Prostate gland (tissue), 2 donors: ENCODE measurements at places on chromosomes 6 and 20.

DNA sequence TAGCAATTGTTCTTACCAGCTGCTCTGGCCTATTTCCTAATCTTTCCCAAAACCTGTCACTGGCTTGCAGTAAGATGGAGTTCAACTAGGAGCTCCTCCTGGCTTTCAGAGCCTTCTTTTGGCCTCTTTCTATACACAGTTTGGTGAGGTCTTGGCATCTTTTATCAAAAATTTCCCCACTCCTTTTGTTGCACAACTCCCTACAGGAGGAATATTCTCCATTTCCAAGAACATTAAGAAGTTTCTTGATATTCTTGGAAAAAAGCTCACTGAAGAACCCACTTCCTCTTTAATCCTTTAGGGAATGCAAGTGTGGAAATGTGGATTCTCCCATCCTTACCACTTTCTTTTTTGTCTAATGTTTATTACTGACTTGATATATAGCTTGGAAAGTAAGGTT, 171.3 kb upstream of the KCNK16 start:
- DNase-seq = no peak

DNA sequence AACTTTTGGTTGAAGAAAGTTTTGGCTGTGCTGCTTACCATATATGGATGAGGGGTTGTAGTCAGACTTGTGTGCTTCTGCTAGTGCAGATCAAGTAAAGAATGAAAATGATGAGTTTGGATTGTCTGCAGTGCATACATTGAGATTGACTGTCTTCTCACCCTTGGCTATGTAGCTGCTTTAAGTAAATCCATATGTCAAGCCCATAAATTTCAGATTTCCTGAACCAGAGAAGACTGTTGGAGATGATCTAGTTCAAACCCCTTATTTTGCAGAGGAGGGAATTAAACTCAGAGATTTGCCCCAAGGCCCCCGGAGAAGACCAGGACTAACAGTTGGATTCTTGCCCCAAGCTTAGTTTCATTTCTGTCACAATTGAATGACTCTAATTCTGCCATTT, 67.2 kb downstream of the PKIB start:
- no peak for DNase-seq

- DNase-seq = no peak
These were observed 34.2 kb downstream of the CEP162 start for GRCh38 chr6:84193114-84193708.

DNA sequence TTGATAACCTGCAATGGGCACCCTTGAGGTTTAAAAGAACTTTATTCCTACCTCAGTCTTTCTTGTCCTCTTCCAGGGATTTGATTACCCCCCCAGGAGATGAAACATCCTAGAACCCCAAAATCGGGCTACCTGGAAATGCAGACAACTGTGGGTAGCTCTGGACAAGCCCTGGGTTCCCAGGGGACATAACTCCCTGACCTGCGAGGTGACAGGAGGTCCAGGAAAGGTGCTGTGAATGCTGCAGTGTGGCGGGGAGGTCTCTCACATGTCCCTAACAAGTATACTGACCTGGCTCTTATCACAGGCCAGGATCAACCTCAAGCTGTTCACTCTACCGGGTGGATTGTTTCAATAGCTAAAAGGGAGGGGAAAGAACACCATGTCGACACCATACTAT, 11.6 kb downstream of the JAG1 start:
- no peak for DNase-seq

DNA sequence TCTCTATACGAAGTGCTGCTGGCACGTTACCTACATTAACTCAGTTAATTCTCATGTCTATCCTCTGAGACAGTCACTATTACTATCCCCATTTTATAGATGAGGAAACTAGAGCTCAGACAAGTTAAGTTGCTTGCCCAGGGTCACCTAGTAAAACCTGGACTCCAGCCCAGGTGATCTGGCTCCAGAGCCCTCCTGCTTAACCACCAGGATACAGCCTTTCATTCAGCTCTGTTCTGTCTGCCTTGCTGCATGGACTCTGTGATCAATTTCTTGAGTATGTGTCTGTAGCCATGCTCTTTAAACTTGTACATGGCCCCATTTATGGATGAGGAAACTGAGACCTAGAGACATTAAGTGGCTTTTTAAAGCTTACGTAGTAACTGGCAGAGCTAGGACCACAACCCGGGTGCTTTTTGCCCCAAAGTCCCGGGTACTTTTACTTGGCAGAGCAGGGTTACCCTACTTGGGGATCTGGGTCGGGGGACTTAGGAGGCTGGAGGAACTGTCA, 4.7 kb downstream of the CDKN1A start:
- DNase-seq = no peak

DNA sequence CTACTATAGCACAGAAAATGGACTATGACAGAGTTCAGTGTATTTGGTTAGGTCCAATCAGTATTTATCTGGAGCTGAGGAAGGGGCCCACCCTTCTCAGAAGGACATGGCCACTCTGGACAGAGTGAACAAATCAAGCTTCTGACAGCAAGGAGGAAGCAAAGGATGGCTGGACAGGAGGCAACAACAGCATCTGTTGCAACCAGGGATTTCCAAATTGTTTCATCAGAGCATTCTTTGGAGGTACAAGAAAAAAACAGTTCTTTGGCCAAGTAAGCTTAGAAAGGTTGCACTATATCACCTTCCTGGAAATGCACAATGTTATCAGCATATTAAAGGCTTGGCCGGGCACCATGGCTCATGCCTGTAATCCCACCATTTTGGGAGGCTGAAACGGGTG, 118.7 kb upstream of the SLC22A16 start:
- no peak for DNase-seq

DNA sequence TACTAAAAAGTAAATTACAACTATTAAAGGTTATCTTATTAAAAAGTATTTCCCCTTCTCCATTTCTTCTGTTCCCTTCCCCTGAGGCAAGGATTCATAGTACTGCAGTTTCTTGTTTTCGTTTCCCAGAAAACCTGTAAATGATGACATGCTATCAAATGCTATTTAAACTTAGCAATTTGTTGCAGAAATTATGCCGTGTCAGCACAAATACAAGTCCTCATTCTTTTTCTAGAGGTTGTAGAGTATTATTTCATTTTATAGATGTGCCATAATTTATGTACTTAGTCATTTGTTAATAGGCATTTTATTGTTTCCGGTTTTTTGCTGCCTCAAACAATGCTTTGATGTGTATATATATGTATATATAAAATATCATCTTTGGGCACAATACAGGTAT, 268.4 kb downstream of the PLCB1 start:
- no peak for DNase-seq

- peak; percentile 54 for DNase-seq
These were observed 603.2 kb downstream of the RNF144B start for GRCh38 chr6:18990059-18990978.

GRCh38 chr20:14343491-14344065, 6.2 kb upstream of the FLRT3 start:
- no peak for DNase-seq

DNA sequence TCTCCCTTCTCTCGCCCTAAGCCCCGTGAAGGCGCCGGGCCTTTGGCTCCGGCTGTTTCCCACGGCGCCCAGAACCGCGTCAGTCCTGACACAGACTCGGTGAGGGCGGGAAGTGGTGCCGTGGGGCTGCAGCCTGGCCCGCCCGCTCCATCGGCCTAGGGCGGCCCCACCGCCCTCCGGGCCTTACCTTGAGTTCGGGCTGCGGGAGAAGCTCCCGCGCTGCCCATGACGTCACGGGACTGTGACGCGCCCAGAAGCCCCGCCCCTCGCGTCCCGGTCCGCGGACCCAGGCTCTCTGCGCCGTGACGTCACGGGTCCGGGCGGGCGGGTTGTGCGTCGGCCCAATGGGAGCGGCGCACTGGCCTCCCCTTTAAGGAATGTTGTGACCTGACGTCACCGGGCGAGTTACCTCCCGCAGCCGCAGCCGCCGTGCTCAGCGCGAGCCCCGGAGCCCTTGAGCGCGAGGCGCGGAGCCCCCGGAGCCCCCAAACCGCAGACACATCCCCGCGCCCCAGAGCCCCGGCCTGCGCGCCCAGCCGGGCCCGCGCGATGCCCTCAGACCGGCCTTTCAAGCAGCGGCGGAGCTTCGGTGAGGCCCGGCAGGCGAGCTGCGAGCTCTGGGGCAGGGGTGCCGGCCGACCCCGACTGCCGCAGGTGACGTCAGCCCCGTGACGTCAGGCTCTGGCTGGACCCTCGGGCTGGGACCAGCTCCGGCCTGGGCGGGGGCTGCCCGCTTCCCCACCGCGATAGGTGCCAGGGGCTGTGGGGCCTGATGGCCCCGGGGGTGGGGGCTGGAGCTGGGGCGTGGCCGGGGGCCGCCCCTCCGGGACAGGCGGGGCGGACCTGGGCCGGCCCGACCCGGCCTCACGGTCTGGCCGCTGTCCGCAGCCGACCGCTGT, at the start of gene MAP1LC3A:
Gene MAP1LC3A, plus strand, starts transcription at position 399 of the 899 bp plus-strand sequence. Its CDS starts 151 bp downstream, at position 550.
- DNase-seq = peak; percentile 97

DNA sequence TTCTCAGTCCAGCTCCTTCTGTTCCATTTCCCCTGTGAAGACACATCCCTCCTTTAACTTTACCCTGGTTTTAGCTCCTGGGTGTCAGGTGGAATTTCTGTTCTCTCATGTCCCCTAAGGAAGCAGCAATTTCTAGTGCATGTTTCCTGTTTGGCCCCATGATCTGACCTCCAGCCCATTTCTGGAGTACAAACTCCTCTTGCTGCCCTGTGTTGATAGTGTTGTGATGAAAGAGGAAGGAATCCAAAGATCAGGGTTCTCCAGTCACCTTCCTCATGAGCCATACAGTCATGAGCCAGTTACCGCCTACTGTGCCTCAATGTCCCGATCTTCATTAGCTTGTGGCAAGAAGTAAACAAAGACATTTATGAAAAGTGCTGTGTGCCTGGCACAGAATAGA, 97.4 kb downstream of the PHACTR1 start:
- DNase-seq = no peak

GRCh38 chr6:30006170-30007131, 54.6 kb upstream of the POLR1H start:
- peak; percentile 39 for DNase-seq

DNA sequence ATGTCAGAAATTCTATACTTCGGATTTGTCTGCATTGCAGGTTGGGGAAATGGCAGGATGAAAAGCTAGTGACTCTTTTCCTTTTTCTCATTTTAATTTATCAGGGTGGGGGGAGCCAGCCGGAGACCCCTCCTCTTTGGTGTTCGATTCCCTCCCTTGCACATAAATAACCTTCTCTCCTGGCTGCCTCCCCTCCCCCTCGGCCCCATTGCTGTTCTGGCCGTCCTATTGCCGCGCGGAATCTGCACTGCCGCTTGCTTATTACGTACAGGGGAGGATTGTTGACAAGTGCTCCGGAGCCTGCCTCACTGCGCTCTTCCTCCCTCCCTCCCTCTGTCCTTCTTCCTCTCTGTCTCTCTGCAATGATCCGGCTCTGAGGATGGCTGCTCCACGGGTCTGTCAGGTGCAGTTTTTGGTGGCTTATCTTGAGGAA, 154.7 kb downstream of the JARID2 start:
- DNase-seq = peak; percentile 24

DNA sequence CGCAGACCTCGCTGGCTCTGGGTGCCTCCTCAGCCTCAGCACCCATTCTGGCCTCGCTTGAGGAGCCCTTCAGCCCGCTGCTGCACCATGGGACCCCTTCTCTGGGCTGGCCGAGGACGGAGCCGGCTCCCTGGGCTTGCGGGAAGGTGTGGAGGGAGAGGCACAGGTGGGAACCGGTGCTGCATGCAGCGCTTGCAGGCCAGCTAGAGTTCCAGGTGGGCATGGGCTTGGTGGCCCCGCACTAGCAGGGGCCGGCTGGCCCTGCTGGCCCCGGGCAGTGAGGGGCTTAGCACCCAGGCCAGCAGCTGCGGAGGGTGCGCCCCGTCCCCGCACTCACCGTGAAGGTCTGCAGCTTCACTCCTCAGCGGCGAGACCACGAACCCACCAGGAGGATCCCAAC, 30.4 kb downstream of the DEFB114 start:
- no peak for DNase-seq
